ENCODE measurements at places on chromosomes 3 and 15.

DNA sequence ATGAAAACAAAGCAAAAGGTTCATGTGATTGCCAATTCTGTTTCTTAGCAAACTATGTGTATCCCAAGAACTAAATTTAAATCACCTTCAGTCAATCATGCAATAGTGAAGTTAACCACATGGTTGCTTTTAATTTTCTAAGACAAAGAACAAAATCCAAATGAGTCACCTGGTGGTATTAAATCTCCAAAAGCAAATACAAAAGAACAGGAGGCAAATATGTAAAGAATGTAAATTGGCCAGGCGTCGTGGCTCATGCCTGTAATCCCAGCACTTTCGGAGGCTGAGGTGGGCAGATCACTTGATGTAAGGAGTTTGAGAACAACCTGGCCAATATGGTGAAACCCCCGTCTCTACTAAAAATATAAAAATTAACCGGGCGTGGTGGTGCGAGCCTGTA, 54.2 kb upstream of the PIK3R4 start:
- DNase-seq = no peak

DNA sequence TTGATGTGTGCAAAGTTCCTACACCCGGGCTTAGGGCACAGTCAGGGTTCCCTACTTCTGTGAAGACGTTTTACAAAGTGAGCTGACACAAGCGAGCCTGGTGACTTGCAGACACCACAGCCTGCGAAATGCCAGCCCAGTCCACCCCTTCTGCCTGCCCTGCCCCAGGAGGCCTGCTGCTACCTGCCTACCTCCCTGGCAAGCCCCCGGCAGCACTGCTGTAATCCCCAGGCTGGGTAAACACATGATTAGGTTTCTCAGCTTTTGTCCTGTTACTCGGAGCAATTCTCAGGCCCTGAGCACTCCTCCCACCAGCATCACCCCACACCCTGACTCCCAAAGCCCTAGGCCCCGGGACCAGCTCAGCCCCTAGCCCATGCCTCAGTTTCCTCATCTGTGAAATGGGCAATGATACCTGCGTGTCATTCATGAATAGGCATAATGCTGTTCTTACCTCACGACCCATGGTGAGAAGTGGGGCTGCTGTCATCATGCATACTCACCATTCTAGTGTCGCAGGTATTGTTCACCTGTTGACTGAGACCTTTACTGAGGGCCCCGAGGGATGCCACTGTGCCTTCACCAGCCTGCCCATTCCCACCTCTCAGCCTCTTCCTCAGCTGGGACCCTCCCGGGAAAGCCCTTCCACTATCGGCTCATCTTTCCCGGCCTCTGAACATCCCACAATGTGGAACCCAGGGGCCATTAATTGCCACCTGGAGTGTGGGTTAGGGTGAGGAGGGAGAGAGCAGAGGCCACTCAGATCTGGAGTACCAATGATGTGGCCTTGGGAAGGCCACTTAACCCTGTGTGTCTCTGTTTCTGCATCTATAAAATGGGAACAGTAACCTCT, 31.5 kb upstream of the SLC6A6 start:
- no peak for DNase-seq

DNA sequence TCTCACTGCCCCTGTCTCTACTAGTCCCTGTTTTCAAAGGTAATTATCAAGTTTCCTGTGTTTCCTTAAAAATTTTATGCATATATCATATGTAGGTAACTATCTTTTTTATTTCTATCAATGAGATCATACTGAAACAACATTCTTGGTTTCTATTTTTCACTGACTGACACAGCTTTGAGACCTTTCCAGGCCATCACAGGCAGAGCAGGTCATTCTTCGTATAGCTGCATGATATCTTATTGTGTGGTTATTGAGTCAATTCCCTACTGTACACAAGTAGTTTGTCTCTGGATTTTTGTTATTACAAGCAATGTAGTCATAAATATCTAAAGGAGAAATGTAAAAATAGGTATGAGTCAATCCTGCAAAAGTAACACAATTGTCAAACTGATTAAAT, 169.6 kb downstream of the CFAP20DC start:
- no peak for DNase-seq

- no peak for DNase-seq
These were observed 26.0 kb downstream of the SV2B start for GRCh38 chr15:91126080-91126479.

- no peak for DNase-seq
These were observed 83.6 kb downstream of the CHST2 start for GRCh38 chr3:143203142-143203541.

- DNase-seq = no peak
These were observed 42.9 kb downstream of the LARP6 start for GRCh38 chr15:70810916-70811578.

All from stimulated activated CD8-positive, alpha-beta memory T cell treated with anti-CD3 and anti-CD28 coated beads, Interleukin-4, amount 100 ng/mL, for 4 hours (primary cell).